HS-5 (cell line): ENCODE measurements at places on chromosomes 5 and 9.

- DNase-seq = no peak
These were observed 277.5 kb upstream of the MVB12B start for GRCh38 chr9:126049088-126049487.

GRCh38 chr5:68744206-68744605 is 349.6 kb upstream of the SLC30A5 start:
- no peak for DNase-seq

DNA sequence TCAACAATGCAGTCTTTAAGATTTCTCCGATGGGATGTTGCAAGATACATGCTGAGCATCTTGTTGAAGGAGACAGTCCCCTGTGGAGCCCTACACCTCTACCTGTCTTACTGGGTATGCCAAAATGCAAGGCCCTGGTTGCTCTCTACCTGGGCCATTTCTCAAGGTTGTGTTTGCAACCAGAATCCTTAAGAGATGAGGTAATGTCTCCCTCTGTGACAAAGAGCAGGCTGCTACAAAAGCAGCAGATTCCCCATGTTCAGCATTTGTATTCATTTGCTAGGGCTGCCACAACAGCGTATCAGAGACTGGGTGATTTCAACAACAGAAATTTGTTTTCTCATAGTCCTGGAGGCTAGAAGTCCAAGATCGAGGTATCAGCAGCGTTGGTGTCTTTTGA is 138.4 kb upstream of the RPS23 start:
- no peak for DNase-seq

DNA sequence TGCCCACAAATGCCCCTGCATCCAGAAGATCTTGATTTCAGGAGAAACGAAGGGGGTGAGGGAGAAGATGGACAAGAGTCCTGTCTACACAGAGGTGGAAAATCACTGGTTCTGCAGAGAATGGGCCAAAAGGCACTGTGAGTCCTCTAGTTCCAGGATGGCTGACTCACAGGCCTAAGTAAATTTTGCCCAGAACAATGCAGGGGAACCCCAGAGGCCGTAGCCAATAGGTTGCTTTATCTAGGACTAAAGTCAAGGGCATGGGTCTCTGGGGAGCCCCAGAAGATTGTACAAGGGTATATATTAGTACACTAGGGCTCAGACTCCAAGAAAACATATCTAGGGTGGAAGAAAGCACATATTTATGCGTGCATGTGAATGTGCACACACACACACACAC is 98.0 kb downstream of the SLIT3 start:
- DNase-seq = no peak
